RCC 7860 (cell line): ENCODE measurements at places on chromosomes 2 and 18.

- DNase-seq, result peak; percentile 91
Observed at GRCh38 chr2:37827911-37828511, 97.1 kb upstream of the RMDN2 start.

- no peak for DNase-seq
Observed at GRCh38 chr2:239466755-239467271, 66.0 kb upstream of the HDAC4 start.

GRCh38 chr18:47754311-47755101 lies 176.0 kb downstream of the SMAD2 start:
- no peak for DNase-seq

GRCh38 chr2:160646684-160647444 lies 153.3 kb upstream of the RBMS1 start:
- DNase-seq, result no peak

- DNase-seq, result no peak
Observed at GRCh38 chr2:10327896-10328669, 25.4 kb downstream of the HPCAL1 start.

DNA sequence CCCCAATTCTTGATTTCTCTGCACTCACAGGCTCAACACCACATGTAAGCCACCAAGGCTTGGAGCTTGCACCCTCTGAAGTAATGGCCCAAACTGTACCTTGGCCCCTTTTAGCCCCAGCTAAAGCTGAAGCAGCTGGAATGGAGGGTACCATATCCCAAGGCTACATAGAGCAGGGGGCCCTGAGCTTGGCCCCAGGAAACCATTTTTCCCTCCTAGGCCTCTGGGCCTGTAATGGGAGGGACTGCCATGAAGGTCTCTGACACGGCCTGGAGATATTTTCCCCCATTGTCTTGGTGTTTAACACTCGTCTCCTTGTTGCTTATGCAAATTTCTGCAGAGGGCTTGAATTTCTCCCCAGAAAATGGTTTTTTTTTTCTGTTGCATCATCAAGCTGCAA lies 69.7 kb downstream of the SKA1 start:
- no peak for DNase-seq

DNA sequence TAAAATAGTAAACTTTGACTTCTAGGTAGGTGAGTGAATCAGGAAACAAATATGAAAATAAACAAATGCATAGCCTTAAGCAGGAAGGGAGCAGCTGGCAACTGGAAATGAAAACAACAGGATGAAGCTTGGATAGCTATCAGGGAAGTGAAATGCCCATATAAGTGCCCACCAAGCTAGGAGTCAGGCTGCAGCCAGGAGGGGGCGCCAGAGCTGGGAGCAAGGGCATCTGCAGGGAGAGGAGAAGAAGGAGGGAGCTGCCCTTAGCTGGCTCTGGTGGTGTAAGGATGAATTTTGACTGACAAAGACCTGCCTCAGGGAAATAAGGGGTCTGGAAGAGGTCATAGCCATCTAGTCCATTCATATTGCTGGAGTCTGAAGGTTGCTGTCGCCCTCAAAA lies 298.3 kb downstream of the TDRD15 start:
- DNase-seq, result peak; percentile 18

- no peak for DNase-seq
Observed at GRCh38 chr2:152406119-152406835, 71.3 kb downstream of the FMNL2 start.

- no peak for DNase-seq
Observed at GRCh38 chr18:76913583-76913982, 91.2 kb downstream of the ZNF236 start.

DNA sequence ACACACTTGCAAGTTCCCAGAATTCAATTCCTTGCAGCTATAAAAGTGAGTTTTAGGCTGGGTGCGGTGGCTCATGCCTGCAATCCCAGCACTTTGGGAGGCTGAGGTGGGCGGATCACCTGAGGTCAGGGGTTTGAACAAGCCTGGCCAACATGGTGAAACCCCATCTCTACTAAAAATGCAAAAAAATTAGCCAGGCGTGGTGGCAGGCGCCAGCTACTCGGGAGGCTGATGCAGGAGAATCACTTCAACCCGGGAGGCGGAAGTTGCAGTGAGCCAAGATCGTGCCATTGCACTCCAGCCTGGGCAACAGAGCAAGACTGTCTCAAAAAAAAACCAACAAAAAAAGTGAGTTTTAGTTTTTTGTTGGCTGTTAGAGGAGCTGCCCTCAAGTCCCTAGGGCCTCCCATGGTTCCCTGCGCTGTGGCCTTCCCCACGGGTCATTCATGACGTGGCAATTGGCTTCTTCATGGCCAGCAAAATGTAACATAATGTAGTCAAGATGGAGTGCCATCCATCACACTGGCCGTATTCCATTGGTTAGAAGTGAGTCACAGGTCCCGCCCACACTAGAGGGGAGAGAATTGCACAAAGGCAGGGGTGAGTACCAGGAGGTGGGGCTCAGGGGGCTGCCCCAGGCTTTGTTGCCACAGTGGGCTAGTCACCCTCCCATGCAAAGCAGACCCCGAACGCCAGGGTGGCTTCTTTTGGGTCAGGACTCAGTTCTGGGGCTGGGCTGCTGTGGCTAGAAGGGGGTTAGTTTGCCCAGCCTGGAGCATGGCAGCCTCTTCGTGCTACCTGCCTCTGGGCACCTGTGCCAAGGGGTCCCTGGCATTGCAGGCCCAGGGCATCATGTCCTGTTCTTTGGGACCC lies 37.7 kb upstream of the INHBB start:
- no peak for DNase-seq

DNA sequence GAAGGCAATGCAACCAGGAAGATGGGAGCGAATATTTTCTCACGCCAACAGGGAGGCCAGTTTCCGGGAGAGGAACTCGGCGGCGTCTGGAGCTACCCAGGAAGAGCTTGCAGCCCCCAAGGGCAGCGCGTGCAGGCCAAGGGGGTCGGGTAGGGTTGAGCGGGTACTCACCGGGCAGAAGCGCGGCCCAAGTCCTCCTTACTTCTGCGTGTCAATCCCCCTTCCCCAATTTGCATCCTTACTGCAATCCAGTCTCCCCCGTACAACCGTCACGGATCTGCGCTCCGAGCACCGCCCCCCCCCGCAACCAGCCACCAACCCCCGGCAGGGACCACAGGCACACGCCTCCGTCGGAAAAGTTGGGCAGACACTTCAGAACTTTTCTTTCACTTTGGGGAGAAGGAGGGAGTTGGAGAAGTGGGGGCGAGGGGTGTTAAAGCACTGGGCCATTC lies 1.3 kb downstream of the ATP8B1 start:
- DNase-seq, result no peak

DNA sequence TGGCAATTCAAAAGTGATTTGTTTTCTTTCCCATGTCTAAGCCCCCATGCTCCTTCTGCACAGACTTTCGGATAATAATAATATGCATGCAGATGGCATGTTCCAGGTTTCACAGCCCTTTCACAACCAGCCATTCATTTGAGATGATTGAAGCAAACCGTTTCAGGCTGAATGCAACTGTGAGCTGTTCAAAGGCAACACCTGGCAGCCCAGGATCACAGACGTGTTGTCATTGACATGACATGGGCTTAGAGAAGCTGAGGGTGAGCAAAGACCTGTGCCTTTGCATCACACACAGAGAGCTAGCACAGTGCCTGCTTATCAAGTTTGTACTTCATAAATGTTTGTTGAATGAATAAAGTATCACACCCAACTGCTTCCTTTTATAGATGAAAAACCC lies 12.4 kb upstream of the ERMN start:
- no peak for DNase-seq

DNA sequence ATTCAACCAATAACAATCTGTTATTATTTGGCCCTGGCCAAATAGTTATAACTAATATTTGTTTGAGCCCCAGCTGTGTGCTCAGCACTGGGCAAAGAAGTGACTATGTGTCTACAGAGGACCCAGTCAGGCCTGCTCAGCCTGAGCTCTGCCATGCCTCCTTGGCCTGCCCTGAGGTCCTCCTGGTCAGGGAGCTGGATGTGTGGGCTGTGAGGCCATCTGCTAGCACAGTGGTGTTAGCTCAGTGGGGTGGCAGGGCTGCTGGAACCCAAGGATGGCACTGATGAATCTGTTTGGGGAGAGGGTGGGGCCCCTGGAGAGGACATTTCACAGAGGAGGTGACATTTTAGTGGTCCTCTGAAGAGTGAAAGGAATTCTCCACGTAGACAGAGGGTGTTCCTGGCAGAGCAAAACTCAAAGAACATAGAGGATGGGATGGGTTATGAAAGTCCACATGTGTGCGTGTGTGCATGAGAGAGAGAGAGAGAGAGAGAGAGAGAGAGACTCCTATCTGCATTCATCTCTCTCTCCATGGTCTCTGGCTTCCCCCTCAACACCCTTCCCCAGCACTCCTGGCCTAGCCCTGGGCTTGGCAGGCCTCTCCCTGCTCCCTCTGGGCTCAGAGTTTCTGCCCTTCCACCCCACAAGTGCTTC lies 21.2 kb upstream of the ATOH8 start:
- DNase-seq, result no peak

DNA sequence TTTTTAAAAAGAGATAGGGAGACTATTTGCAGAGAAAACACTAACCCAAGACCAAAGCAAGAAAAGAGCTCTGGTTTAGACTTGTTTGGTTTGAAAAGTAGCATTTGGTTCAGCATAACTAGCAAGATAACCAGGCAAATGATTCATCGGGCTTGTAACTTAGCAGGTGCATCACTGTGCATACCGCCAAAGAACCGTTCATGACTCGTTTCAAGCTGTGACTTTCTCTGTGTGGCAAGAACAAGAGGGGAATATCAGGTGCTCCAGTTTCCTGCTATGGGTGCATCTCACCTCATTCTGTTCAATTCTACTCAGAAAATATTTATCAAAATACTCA lies 244.9 kb downstream of the ETAA1 start:
- no peak for DNase-seq

GRCh38 chr2:232926431-232926939 lies 56.4 kb downstream of the SNORC start:
- no peak for DNase-seq

DNA sequence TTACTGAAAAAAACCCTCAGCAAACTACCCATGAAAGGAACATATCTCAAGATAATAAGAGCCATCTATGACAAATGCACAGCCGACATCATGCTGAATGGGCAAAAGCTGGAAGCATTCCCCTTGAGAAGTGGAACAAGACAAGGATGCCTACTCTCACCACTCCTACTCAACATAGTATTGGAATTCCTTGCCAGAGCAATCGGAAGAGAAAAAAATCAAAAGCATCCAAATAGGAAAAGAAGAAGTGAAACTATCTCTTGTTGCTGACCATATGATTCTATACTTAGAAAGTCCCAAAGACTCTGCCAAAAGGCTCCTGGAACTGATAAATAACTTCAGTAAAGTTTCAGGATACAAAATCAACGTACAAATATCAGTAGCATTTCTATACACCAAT lies 40.6 kb upstream of the MSTN start:
- DNase-seq, result no peak

DNA sequence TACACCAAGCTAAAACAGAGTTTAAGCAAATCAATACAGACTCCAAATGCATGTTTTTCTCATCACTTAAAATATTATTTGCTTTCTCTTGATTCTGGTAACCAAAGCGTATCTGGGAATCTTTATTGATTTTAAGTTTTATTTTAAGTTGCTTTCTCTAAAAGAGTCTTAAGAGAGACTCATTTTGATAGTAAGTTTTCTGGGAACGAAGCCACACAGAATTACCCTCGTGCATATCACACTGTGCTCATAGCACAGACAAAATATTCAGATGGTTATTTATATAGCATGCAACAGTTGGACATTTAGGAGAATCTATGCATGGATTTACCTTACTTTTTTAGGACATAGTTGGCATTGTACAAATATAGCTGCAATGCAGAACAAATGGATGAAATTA lies 597.5 kb upstream of the NRXN1 start:
- DNase-seq, result no peak

- no peak for DNase-seq
Observed at GRCh38 chr2:213862407-213863076, 548.3 kb upstream of the VWC2L start.

GRCh38 chr2:17625446-17625845 lies 85.0 kb downstream of the VSNL1 start:
- DNase-seq, result no peak

- DNase-seq, result no peak
Observed at GRCh38 chr2:30615926-30616325, 168.9 kb downstream of the LCLAT1 start.

DNA sequence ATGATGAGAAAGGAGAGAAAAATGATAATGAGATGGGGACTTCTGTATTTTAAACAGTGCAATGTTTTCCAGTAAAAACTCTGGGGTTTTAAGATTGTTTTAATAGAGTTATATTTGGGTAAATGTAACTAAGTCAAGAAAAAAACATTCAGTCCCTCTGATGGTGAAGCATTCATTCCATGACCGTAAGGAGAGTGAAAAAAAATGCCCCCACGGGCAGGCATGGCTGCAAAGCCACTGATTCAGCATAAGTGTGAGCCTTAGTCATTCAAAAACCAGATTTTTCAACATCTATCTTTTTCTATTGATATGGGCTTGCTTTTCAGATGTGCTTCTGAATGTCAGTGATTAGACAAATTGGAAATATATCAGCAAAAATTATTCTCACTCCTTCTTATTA lies 957.8 kb downstream of the SLC4A3 start:
- DNase-seq, result no peak

DNA sequence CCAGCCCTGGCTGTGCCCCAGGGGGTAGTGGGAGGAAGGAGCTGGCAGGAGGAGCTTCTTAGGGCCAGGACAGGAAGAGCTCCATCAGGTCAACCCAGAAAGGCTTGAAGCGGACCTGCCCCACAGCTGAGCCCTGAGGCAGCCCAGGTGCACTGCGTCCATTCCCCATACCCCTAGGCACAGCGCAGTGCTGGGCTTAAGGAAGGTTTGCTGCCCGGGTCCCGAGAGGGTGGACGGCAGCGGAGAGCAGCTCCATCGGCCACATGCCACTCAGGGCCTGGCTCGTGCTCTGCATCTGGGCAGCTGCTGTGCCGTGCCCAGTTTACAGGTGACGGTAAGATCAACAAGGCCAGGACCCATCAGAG lies 26.4 kb downstream of the DNMT3A start:
- DNase-seq, result no peak

GRCh38 chr18:23229472-23229871 lies 94.2 kb downstream of the CABLES1 start:
- no peak for DNase-seq

GRCh38 chr18:1848716-1849115 lies 722.6 kb downstream of the METTL4 start:
- DNase-seq, result no peak

GRCh38 chr2:204452464-204453023 lies 92.7 kb upstream of the PARD3B start:
- DNase-seq, result peak; percentile 92
